ENCODE measurements at places on chromosomes 13 and 19.

DNA sequence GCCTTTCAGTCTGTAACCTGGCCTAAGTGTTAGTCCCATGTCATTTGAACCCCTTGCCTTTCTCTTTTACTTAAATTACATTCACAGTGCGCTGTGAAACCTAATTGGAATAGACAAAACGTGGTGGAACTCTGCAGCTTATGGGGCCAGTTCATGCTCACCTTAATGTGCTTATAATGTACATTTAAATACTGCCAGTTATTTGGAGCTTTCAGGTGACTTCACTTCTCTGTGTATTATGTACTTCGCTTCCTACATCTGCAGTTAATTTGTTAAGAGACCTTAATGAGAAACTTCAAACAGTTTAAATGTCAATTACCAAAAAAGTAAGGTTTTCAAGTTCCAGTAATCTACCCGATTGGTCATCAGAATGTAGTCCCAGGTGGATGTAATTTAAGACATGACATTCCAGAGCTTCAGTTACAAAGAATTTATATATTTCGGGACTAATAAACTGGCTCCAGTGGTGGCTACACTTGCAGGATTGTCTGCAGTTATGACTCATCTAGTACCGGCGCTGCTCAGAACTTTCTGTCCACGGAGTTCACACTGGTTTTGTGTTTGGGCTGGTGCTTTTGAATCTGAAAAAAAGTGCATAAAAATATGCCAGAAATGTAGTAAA, 125.3 kb downstream of the TM9SF2 start:
- no peak for DNase-seq

GRCh38 chr13:40970803-40971202, 48.3 kb downstream of the ELF1 start:
- DNase-seq, result no peak

DNA sequence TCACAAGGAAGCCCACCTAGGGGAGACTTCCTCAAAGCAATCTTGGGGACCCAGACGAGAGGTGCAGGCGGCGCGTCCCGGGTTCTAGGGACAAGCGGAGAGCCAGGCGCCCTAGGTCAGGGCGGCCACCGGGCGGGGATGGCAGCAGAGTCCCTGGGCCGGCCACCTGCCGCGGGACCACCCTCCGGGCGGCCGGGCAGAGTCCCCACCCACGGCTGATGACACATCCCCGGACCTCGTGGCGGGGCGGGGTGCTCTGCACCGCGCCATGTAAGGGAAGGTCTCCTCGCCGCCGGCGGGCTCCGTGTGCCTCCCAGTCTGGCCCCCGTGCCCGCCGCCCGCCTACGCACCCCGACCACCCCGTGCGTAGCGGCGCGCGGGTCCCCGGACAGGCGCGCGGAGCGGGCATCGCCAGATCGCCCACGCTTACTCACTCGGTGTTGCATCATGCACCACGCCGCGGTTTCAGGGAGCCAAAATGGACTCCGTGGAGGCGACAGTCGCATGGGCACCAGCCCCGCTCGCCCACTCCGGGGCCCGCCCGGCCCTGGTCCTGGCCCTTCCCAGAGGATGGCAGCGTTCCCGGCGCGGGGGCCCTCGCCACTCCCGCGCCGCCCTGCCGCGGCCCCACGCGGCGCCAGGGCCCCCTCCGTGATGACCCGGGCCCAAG, 643 bp downstream of the SLC7A1 start:
- DNase-seq, result no peak

- no peak for DNase-seq
These were observed 132.1 kb downstream of the CRYL1 start for GRCh38 chr13:20393273-20394168.

- DNase-seq, result no peak
These were observed 69.8 kb downstream of the KCNRG start for GRCh38 chr13:50085063-50085462.

DNA sequence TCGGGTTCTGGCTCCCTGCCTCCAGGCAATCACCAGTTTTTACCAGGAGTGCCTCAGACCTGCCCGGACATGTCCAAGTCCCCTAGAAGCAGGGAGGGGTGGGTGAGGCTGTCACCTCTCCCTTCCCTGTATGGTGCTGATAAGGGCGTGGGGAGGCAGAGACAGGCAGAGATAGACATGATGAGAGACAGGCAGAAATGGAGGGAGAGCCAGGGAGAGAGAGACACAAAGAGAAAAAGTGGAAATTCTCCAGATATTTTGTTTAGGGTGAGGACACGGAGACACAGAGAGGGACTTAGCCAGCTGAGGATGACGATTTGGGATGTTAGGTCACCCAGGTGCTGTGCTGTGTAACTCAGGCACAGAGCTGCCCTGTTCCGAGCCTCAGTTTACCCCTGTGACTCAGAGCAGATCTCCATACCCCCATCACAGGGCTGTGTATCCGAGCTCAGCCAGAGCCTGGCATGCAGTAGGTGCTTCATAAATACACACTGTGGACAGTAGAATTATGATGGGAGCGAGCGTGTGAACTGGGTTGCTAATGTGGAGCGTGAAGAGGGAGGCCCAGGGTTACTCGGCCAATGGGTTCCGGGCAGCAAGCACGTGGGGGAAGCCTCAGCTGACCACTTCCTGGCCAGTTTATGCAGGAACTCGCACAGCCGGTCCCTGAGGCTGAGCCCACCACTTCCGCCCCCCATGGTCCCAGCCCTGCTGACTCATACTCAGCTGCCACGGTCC, 11.9 kb upstream of the GDF15 start:
- DNase-seq, result peak; percentile 82

DNA sequence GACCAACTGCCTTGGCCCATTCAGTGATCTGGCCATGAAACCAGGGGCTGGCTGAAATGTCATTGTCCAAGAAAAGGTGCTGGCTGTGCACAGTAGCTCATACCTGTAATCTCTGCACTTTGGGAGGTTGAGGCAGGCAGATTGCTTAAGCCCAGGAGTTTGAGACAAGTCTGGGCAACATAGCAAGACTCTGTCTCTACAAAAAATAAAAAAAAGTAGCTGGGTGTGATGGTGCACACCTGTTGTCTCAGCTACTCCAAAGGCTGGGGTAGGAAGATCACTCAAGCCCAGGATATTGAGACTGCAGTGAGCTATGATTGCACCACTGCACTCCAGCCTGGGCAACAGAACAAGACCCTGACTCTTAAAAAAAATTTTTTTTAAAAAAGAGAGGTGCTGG, 28.6 kb upstream of the C19orf12 start:
- DNase-seq, result no peak

DNA sequence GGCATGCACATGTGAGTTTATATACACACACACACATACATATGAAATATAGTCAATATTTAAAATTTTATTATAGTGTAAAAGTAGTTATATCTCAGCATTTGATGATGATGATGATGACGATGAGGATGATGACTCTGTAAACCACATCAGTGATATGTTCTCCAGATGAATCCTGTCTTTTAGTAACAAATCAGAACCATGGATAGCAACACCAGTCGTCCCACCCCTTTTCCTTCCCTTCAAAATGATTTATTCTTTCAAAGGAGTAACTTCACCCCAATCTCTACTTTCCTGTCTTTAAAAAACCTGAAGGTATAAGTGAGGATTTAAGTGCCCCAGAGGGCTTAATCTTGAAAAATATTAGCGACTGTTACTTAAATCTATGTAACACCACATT, 74.1 kb downstream of the DCLK1 start:
- no peak for DNase-seq

DNA sequence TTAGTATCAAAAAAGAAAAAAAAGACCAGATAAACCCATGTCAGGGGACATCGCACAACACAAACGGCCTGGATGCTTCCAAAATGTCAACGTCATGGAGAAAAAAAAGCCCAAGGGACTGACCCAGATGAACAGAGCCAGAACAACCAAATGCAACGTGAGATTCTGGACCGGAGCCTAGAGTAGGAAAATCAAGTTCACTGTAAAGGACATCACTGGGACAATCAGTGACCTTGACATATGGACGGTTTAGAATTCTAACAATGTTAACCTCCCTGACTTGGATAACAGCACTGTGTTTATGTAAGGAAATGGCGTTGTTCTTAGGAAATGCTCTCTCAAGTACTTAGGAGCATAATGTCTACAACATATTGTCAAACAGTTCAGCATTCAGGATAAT, 15.1 kb upstream of the EMP3 start:
- DNase-seq, result no peak

GRCh38 chr13:61751039-61751438, 335.4 kb upstream of the PCDH20 start:
- DNase-seq, result no peak

DNA sequence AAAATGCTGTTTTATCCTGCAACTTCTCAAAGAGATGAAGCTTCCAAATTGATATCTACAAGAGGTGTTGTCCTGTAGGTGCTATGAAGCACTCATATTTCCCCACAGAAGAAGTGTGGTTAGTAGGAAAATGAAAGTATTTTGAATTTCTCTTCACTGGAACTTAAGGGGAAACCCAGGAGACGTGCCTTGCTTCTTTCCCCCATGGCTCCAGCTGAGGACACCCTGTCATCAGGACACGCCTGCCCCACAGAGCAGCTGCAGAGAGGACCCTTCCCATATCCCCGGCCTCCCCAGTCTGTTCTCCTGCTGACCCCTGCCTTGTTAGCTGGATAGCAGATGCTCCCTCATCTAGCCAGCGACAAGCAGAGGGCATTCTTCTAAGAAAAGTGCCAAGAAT, 371.3 kb downstream of the COG6 start:
- no peak for DNase-seq

- DNase-seq, result no peak
These were observed 19.7 kb upstream of the EHD2 start for GRCh38 chr19:47693489-47693888.

- no peak for DNase-seq
These were observed 13.4 kb downstream of the HSH2D start for GRCh38 chr19:16156904-16157303.

GRCh38 chr19:38201731-38202130, 22.3 kb downstream of the DPF1 start:
- DNase-seq, result no peak

DNA sequence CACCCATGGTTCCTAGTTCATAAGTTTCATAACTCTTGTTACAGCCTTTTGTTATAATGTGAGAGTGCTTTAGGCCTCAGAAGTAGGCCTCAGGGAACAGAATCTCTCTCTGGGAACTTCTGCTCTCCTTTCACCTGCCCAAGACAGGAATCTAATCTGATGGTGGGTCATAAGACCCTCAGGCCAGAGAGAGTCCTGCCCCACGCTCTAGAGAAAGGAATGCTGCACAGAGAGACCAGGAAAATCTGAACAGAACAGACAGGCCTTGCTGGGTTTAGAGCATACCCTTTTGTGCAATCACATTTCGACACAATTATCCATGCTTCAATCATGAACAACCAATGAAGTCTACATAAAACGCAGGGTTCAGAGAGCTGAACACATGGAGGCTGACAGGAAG, 3.4 kb upstream of the DIAPH3 start:
- DNase-seq, result no peak

- no peak for DNase-seq
These were observed 494.8 kb upstream of the SLITRK1 start for GRCh38 chr13:84377106-84377505.

- no peak for DNase-seq
These were observed 32.7 kb downstream of the TIMM13 start for GRCh38 chr19:2394442-2395292.

DNA sequence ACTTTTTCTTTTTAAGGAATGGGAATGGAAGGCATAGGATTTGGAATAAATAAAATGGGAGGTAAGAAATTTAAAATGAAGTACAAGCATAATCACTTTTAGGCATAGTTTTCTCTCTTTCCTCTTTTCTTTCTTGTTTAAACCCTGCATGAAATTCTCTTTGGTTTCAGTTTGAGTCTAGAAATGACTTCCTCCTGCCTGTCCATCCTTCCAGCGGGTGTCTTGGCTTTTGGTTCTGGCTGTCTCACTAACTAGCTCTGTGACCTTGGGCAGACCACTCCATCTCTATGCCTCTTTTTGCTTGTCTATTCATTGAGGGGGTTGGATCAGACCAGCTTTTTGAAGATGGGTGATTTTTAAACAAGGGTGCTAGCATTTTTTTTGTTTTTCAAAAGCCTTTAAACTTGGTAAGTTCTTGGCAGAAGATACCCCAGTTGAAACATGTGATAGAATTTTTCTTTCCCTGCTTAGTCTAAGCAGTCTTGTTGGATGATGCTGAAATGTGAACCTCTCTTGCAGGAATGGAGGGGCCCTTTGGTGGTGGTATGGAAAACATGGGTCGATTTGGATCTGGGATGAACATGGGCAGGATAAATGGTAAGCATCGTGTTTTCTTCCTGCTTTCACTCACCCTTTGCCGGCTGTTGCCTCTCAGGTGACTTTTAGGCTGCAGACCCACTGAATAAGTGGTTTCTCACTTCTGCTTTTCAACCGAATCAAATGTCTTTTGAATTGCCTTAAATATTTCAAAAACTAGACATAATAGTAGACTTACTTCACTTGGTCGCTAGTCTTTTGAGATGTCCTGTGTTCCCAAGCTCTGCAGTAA, 28.6 kb downstream of the PRAM1 start:
- no peak for DNase-seq

- peak; percentile 99 for DNase-seq
These were observed 43.5 kb upstream of the NPAS1 start for GRCh38 chr19:46975925-46976782.

GRCh38 chr19:28296506-28296905, 916.4 kb downstream of the UQCRFS1 start:
- no peak for DNase-seq

DNA sequence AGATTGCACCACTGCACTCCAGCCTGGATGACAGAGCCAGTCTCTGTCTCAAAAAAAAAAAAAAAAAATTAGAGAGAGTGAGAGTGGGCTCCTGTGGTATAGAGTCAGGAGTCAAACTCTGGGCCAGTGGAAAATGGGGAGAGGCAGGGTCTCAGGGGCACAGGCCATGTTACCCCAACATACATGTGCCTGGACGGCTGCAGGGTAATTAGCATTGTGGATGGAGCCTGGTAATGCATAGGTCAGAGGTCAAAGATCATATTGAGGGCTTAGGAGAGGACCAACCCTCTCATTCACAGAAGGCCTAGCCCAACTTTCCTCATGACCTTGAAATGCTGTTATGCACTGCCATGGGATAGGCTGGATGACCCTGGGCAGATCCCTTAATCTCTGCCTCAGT, 7.1 kb downstream of the CLIP3 start:
- DNase-seq, result no peak

GRCh38 chr13:105442949-105443699, 1092.3 kb downstream of the EFNB2 start:
- DNase-seq, result peak; percentile 24

DNA sequence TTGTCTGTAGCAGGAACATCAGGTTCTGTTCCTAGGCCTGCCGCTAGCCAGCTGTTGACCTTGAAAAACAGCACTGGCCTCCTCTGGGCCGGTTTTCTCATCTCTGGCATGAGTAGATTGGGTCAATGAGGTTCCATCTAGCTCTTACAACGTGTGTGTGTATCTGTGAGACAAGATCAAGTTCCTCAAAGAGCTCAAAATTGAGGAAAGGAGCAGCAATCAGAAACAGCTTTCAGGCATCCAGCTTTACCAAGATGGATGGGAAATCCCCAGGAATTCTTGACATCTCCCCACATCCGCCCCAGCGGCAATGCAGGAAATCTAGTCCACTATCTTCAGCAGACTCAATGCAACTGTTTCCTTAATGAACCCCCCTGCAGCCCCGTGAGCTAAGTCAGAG, 4.9 kb downstream of the FLT1 start:
- no peak for DNase-seq
